ENCODE measurements at places on chromosomes 6 and 20.

- DNase-seq: peak; percentile 66
These were observed at the start of gene PFDN4 for GRCh38 chr20:54207743-54208547. PFDN4 (plus strand) TSS chr20:54208087; CDS start chr20:54208101, 14 bp downstream.

- DNase-seq: no peak
These were observed 97.5 kb downstream of the PFDN4 start for GRCh38 chr20:54305421-54305820.

DNA sequence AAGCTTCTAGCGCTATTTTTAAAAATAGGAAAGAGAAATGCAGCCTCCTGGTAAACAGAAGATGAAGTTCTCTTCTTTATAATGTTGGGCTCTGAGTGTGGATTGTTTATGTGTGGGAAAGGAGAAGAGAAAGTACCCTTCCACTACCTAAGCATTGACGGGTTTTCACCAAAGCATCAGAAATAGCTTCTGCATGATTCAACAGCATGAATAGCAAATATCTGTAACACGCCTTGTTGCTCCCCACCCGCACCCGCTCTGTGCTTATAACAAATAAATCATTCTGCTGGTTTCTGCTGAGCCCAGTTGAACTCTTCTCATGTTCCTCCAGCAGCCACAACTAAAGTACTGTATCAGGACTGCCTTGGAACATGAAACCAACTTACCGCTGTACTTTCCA, 20.7 kb downstream of the TXLNB start:
- DNase-seq: no peak

- no peak for DNase-seq
These were observed 43.3 kb downstream of the SOX4 start for GRCh38 chr6:21636876-21637275.

- no peak for DNase-seq
These were observed 153.1 kb downstream of the RCAN2 start for GRCh38 chr6:46338131-46338530.

- DNase-seq: no peak
These were observed 80.7 kb upstream of the CLDN20 start for GRCh38 chr6:155183095-155183494.

DNA sequence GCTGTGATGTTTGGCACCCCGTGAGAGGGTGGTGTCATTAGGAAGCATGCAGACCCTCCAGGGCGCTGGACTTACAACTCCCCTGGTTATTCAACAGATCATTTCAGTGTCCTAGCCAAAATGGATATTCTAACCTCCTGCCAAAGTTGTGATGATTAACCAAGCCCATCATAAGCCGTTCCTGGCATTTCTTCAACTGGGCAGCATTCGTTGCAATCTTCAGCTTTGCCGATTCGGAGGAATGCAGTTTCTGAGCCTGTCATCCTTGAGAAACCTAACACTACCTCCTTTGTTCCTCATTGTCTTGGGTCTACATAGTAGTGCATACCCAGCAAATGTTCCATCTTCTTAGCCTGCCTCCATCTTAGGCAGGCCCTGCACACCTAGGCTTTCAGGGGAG, 79.2 kb upstream of the MAP3K4 start:
- no peak for DNase-seq

DNA sequence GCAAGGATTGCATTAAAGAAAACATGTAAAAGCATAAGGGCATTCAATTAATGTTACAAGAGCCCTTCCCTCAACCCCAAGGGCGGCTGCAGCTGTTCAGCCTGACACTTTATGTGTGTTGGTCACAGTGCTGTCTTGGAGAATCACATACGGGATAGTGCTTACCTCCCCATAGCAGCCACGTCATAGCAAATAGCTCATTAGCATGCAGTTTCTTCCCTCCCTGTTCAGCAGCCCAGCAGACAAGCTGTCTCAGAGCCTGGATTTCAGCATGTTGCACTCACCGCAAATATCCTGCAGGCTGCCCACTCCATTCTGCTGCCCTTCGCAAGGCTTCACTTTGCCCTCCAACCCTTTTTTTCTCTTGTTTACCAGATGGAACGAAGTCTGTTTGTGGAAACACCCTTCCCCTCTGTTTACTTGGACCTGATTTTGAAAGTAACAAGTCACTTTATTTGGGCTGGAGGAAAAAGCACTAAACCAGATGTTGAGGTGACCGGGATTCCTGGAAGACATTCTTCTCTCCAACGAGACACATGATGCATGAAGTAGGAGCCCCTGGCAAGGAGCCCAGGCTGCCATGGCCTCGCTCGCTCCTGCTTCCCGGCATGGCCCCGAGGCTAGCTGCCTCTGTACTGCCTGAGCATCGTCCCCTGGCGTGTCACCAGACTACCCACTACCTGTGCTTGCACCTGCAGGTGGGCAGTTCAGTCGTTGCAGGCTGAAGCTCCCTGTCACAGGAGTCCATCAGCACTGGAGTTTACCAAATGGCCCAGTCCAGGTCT, 151.6 kb upstream of the GMDS start:
- no peak for DNase-seq

GRCh38 chr6:83615025-83615999, 93.6 kb downstream of the SNAP91 start:
- DNase-seq: peak; percentile 22

DNA sequence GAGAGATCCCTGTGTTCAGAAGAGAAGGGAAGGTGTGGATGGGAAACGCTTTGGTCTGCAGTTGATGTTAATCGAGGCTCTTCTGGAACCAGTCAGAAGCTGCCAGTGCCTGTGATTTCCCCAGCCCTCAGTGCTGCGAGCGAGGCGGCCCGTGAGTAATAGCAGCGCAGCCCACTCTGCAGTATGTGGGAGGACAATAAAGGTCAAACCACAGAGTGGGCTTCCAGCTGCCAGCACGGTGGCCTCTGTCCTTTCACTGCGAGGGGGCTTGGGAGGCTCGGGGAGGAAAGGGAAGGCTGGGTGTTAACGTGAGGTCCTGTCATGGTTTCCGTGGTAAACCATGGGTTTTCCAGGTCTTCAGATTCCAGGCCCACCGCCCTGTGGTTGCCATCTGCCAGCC, 32.3 kb upstream of the TAGAP start:
- no peak for DNase-seq

- DNase-seq: no peak
These were observed 11.0 kb upstream of the ELOVL5 start for GRCh38 chr6:53359843-53360092.

DNA sequence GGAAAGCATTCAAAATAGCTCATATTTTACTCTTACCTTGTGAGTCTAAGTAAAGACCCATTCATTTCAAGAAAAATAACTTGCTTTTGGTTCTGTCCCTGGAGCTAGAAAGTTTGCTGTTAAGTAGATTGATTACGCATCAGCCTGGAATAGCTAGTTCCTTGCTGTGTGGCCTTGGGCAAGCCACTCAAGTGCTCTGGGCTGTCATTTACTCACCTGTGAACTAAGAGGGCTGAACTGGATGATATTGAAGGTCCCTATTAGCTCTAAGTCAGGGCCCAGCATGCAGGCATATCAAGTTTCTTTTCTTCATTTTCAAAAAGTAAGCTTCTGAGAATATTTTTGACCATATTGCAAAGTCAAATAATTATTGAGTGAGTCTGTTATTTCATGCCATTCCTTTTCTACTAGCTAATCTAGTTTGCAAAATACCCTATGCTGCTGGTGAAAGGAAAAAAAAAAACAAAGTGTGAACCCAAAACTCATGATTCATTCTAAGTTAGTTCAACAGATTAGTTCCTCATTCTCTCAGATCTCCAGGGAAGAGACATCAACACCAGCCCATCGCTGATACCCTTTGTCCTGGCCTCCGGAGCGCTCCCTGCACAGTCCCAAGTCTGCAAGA, 106.5 kb upstream of the GMDS start:
- no peak for DNase-seq

- DNase-seq: no peak
These were observed 358.0 kb upstream of the CDH4 start for GRCh38 chr20:60894091-60894490.

DNA sequence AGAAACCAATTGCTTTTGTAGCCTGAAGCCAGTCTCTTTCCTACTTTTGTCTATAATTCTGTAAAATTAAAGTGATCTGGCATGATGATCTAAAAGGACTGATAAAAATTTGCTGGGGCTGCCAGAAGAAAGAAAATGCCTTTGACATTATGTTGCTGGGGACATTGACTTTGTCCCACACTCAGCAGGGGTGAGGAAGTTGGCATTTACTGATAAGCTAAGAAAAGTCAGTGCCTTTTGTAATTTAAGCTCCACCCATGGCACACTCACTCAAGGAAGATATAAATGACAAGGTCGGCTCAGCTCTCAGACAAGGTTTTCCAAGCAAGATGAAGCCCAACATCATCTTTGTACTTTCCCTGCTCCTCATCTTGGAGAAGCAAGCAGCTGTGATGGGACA, at the start of gene SEMG1:
TSS of gene SEMG1 (plus strand) at position 309 of the 400 bp plus-strand sequence. CDS start at position 330, 21 bp downstream.
- no peak for DNase-seq

GRCh38 chr6:46781478-46782378, 11.5 kb upstream of the MEP1A start:
- DNase-seq: peak; percentile 77

GRCh38 chr6:37048403-37048850, 43.0 kb downstream of the FGD2 start:
- DNase-seq: no peak

GRCh38 chr20:7728338-7728737, 211.9 kb downstream of the HAO1 start:
- DNase-seq: no peak

DNA sequence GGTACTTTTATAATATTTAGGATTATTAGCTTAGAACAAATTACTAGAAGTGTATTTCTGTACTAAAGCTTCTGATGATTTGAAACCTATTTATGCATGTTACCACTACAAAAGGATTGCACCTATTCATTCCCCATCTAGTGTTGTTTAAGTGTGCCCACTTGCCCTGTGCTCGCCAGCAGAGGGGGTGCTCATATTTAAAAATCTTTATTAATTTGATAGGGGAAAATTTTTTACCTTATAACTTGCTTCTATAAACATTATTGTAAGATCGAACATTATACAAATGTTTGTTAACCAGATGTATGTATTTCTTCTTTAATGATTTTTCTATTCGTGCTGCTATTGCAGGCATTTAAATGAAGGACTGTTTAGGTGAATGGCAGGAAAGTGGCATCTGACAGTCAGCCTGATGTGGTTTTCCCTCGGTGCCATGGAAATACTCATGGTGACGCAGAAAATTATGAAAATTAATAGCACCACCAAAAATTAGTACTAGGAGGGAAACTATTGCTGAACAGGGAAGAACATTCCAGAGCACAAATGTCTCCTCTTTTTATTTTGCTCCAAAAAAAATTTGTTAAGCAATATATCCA, 44.1 kb upstream of the FNDC1 start:
- no peak for DNase-seq

DNA sequence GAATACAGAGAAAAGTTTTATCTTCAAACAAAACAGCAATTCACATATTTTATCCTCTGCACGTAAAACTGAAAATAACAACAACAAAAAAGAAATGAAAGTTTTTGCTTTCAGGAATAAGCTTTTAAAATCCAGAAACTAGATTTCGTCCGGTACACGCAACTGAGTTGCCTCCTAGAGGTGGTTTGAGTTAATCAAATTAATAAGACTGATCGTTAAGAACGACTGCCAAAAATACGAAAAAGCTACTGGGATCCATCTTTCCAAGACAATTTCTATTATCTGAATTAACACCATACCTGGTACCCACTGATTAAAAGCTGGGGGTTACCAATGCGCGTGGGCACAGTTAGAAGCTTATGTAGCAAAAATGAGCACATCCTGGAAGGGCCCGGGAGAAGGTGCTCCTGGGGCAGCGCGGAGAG, 669 bp downstream of the PDCD2 start:
- DNase-seq: no peak

- DNase-seq: no peak
These were observed 5.3 kb downstream of the ZNF512B start for GRCh38 chr20:63964412-63964811.

DNA sequence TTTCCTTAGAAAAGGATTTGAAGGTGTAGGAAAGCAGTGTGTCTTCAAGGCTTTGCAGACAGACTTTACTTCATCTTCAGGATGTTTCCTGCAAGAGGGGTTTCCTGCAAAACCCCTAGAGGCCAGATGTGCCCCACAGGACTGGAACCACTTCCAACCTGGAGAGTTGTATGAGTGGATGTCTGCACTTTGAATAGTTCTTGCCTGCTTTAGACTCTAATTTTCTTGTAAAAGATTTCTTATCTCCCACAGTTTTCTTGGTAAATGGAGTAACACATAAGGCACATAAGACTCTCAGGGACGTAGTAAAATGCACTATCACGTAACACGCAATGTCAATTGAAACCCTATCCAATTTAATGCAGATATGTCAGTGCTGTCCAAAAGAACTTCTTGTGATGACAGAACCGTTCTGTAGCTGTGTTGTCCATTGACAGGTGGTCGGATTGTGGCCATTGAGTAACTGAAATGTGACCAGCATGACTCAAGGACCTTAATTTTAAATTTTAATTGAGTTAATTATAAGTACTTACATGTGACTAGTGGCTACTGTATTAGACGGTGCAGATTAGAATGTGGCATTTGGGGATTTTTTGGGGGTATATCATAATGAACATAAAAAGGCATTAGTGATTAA, 118.7 kb downstream of the JARID2 start:
- no peak for DNase-seq

GRCh38 chr20:55386686-55387085, 618.6 kb downstream of the CBLN4 start:
- no peak for DNase-seq

DNA sequence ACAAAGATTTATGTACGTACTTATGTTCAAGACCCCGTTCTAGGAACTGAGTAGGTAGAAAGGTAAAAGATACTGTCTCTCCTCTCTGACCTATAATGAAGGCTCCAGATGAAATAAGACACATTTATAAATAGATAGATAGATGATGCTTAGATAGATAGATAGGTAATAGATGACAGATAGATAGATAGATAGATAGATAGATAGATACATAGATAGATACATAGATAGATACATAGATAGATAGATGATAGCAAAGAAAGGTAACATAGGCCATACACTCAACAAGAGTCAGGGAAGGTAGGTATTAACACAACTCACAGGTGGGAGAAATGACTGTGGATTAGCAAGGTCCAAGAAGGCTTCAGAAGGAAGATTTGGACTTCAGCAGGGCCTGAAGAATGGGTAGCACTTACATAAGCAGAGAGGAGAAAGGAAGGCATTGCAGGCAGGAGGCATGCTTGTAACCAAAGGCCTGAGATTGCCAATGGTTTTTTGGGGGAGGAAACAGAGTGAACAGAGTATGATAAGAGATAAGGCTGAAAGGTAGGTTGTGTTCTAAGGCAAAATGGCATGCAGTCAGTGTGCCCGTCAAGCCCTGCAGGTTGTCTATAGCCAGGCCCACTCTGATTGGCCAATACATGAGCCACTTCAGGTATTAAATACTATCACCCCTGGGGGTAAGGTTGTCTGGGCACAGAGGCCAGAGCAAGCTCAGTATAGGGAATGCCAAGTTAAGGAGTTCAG, 7.7 kb upstream of the MYB start:
- no peak for DNase-seq

DNA sequence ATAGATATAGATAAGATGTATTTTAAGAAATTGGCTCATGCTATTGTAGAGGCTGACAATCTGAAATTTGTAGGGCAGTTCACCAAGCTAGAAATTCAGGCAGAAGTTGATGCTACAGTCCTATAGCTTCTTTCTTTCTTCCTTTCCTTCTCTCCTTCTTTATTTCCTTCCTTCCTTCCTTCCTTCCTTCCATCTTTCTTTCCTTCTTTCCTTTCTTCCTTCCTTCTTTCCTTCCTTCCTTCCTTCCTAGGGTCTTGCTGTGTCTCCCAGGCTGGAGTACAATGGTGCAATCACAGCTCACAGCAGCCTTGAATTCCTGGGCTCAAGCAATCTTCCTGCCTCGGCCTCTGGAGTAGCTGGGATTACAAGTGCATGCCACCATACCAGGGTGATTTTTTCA, 55.3 kb downstream of the TFAP2A start:
- no peak for DNase-seq

All from NCI-H1930 (cell line).